AG04450 (cell line): ENCODE measurements at places on chromosomes 12 and 14.

- no peak for DNase-seq
Measured at GRCh38 chr12:12721814-12722434, 4.8 kb downstream of the CDKN1B start.

DNA sequence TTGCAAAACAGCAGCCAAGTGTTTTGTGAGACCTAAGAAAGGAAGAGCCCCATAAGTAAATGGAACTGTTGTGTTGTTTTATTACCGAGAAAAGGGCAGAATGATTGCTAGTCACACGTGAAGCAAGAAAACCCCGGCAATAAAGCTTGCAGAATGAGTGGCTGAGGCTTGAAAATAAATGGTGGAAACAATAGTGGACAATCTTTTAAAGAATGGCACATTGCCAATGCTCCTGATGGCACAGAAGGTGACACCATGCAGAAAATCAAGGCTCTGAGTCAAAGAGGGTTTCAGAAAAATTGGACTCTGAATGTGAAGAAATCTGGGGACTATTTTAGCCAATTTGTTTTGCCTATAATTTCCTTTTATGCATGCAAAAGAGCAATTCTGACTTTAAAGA lies 4.0 kb upstream of the AQP2 start:
- no peak for DNase-seq

DNA sequence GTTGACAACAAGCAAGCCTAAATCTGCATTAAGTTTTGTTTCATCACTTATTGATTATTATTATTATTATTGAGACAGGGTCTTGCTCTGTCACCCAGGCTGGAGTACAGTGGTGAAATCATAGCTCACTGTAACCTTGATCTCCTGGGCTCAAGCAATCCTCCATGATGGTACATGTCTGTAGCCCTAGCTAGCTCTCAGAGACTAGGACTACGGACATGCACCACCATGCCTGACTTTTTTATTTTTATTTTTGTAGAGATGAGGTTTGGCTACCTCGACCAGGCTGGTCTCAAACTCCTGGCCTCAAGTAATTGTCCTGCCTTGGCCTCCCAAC lies 35.7 kb upstream of the STK38L start:
- no peak for DNase-seq

- no peak for DNase-seq
Measured at GRCh38 chr12:33054371-33054770, 157.8 kb upstream of the PKP2 start.

DNA sequence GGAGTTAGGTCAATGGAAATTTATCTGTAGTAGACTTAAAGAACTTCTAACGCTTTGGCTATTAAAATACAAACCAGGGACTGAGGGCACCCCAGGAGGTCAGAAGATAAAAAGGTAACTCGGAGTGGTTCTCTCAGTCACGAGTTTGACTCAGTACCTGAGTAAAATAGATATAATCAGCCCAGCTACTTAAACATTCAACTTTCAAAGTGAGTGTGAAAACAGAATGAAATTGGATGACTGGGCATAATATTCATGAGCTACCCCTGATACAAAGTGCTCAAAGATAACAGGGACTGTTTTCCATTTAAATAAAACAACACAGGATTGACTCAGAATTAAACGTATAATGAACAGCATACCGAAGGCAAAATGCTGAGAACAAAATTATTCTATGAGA lies 75.0 kb downstream of the FOXN3 start:
- no peak for DNase-seq

DNA sequence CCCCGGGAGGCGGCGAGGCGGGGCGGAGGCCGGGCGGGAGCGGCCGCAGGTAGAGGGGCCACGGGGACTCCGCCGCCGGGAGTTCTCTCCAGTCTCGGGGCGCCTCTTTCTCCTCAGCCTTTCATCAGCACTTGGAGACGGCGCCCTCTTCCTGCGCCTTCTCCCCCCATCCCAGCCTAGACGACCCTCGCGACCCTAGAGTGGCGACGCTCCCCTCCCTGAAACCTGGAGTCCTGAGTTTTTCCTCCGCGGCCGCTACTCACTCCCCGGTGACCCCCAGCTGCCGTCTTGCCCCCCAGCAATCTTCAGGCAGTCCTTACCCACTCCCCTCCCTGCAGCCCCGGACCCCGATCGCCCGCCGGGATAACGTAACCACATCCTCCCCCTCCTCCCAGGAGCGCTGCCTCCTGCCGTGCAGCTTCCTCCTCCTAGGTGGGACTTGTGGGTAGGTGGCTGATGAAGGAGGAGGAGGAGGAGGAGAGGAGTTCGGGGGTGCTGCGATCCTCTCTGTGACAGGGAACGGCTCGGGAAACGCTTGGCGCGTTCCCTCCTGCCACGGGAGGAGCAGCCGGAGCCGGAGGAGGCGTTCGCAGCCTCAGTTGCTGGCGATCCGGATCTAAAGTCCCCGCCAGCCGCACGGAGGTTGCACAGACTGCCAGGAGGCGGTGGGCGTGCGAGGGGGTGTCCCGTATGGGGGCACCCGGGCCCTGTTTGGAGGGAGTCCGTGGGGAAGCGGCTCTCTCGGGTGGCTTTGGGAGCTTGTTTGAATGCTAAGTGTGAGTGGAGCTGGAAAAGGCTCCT lies 891 bp downstream of the PLEKHA5 start:
- no peak for DNase-seq

DNA sequence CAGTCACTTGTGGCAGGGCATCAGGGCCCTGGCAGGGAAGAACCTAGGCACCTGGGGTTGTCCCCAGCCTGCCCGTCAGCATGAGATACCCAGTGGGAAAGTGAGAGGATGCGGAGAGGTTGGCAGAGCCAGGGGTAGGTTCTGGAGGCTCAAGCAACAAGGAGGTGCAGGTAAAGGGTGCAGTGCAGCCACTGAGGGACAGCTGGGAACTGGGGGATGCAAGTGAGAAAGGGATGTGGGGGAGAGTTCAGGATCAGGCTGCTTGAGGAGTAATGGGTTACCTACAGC lies 18.7 kb downstream of the VASH1 start:
- DNase-seq, result no peak

DNA sequence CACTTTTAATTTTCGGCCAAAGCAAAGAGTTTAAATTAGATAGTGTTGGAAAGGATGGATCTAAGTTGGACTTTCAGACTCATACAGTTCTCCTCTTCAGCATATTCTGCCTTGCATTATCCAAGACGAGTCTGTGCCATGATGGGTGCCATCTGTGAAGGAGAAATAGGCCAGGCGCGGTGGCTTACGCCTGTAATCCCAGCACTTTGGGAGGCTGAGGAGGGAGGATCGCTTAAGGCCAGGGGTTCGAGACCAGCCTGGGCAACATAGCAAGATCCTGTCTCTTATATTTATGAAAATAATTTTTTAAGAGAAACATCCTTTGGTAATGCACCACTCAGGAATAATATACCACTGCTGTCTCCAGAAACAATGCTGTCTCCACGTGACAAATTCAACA lies 6.5 kb downstream of the AK7 start:
- DNase-seq, result no peak

DNA sequence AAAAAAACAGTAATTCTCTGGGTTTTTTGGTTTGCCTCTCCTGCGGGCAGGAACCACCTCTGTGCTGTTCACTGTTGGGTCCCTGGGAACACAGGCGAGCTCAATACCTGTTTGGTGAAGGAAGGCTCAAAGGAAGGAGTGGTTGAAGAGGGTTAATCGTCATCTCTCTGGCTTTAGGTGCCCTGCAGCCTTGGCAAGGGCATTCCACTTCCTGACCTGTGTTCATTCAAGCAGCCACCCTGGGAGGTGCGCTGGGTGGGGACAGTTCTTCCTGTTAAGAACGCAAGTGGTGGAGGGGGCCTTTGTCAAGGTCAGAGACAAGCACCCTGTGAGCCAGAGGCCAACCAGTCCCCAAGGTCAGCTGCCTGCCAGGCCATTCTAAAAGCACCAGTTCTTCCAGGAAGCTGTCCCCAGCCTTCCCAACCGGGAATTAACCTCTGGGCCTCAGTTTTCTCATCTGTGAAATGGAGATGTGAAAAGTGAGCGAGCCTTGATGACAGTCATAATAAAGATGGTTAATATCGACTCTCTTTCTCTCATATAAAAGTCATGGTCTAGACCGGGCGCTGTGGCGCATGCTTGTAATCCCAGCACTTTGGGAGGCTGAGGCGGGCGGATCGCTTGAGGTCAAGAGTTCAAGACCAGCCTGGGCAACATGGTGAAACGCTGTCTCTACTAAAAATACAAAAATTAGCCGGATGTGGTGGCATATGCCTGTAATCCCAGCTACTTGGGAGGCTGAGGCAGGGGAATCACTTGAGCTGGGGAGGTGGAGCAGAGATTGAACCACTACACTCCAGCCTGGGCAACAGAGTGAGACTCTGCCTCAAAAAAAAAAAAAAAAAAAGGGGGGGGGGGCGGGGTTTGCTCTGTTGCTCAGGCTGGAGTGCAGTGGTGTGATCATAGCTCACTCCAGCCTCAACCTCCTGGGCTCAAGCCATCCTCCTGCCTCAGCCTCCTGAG lies 6.1 kb downstream of the RHOF start:
- DNase-seq, result no peak

GRCh38 chr12:124379379-124379937 lies 84.6 kb downstream of the RFLNA start:
- DNase-seq, result no peak

- no peak for DNase-seq
Measured at GRCh38 chr14:87491816-87492215, 501.2 kb downstream of the GALC start.

GRCh38 chr14:91284791-91285548 lies 40.5 kb upstream of the GPR68 start:
- DNase-seq, result no peak

DNA sequence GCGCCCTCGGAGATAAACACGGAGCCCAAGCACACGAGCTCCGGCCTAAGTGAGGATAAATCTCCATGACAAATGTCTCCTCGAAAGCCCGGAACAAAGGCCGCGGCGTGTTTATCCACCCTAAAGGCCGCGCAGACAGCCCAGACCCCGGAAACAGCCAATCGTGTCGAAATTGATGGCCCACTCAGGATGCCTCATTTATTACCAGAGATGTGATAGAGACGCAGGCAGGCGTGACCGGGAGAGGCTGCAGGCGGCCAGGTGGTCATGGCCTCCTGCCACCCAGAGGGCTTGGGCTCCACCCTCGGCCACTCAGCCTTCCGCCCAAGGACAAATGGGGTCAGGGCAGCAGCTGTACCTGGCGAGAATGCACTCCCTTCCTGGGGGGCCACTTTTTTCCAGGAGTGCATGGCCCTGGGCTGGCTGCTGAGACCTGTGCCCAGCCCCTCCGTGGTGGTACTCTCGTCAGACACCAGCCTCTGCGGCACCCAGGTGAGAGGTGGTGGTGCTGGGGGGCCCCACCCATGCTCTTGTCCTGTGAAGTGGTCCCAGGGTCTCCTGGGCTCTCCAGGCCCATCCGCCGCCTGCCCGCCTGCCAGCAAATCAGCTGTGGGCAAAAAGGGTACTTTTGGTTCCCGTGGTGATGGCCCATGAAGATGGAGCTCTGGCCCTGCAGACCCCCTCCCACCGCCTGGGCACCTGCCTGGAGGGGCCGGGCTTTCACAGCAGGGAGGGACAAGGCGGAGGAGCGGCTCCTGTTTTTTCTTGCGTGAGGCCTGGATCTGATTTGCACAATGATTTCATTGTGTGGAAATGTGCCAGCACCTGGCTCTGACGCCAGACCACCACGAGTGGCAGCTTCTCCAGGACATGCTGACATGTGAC lies 211.5 kb upstream of the C14orf180 start:
- no peak for DNase-seq

DNA sequence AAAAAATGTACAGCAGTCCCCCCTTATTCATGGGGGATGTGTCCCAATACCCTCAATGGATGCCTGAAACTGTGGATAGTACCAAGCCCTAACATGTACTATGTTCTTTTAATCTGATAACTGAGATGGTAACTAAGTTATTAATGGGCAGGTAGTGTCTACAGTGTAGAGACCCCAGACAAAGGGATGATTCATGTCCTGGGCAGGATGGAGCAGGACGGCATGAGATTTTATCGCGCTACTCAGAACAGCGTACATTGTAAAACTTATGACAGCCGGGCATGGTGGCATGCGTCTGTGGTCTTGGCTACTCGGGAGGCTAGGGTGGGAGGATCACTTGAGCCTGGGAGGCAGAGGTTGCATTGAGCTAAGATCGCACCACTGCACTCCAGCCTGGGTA lies 37.1 kb downstream of the KIAA0586 start:
- DNase-seq, result no peak
